A549 treated with DMSO at 1 μM for 4 hours (cell line): ENCODE measurements at places on chromosomes 13 and 19. TPM values are rescaled to one million over a fixed set of nuclear protein-coding genes. Genes with fewer than 3 reads are reported as not detected.

KCNRG gene
- total RNA-seq = 0.23 to 0.69 TPM (median 0.42 TPM) in 5 replicates

PSPN gene
- 0.41 to 1.1 TPM (median 0.88 TPM) in 5 replicates for total RNA-seq

KL gene
- total RNA-seq = 0.01 to 0.03 TPM (median 0.03 TPM) in 3 of 5 replicates, not detected in the others

ZNF418 gene
- 1.0 to 1.7 TPM (median 1.3 TPM) in 5 replicates for total RNA-seq

F2RL3 gene
- total RNA-seq = not detected in 5 replicates

SH2D3A gene
- 12.9 to 14.9 TPM (median 13.3 TPM) in 5 replicates for total RNA-seq

ITPKC gene
- total RNA-seq = 17.8 to 18.8 TPM (median 18.5 TPM) in 5 replicates

LILRA1 gene
- not detected in 5 replicates for total RNA-seq

C13orf42 gene
- total RNA-seq = not detected in 5 replicates

TTC9B gene
- total RNA-seq = 0.26 to 0.61 TPM (median 0.51 TPM) in 5 replicates

SYMPK gene
- 58.7 to 84.9 TPM (median 75.0 TPM) in 5 replicates for total RNA-seq

ACER1 gene
- not detected in 5 replicates for total RNA-seq

NPAS1 gene
- total RNA-seq = 4.2 to 7.4 TPM (median 5.5 TPM) in 5 replicates

ZNF230 gene
- 2.4 to 3.6 TPM (median 3.1 TPM) in 5 replicates for total RNA-seq

RAB20 gene
- 0.69 to 1.6 TPM (median 1.1 TPM) in 5 replicates for total RNA-seq

RFPL4A gene
- 0.13 to 0.63 TPM (median 0.53 TPM) in 5 replicates for total RNA-seq

KCNN4 gene
- total RNA-seq = 53.4 to 63.0 TPM (median 58.9 TPM) in 5 replicates

ZNF568 gene
- total RNA-seq = 0.68 to 1.4 TPM (median 1.0 TPM) in 5 replicates

ZNF382 gene
- 0.02 to 0.24 TPM (median 0.08 TPM) in 3 of 5 replicates, not detected in the others for total RNA-seq

RPS5 gene
- total RNA-seq = 2,263 to 2,574 TPM (median 2,501 TPM) in 5 replicates

UPF1 gene
- total RNA-seq = 33.4 to 45.5 TPM (median 44.3 TPM) in 5 replicates

OR10H1 gene
- total RNA-seq = not detected in 5 replicates
